ENCODE measurements at places on chromosomes 2 and 18.

DNA sequence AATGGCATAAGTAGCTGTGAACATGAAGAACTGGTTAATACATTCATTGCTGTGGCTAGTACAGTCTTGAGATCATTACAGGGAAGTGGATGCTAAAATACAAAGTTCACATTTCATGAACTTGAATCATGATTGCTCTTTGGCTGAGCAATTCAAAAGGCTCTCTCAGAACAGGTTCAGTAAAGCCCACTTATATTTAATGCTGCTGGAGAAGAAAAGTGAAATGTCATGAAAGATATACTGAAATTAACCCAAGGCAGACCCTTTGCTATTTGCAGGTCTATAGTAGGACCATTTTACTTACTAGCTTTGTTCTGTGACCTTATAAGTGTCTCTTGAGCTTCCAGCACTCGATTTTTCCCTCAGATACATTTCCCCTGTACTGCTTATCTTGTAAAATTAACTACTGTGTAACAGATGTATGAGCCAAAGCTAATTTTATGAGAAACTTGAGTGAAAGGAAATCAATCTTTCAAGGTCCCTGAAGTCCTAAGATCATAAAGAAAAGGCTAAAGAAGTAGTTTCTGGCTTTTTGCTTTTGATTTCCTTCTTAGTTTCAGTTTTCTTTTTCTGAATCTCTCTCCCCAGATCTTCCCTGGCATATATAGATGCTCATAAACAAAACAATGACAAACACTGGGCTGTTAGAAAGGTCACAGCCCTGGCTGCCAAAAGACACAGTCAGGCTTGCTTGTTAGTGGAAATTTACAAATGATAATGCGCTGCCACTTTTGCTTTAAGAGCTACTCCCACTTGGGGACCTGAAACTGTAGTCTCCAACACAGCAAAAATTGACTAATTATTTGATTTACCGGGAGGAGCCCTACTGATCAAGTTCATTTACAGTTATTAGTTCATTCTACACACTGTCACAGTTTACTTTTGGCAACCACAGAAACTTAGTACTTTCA is 132.7 kb upstream of the XPO1 start:
- peak; percentile 43 for DNase-seq

- DNase-seq: no peak
Measured at GRCh38 chr18:44691148-44691925, 10.6 kb downstream of the SETBP1 start.

GRCh38 chr2:143138292-143138691 is 9.1 kb downstream of the ARHGAP15 start:
- DNase-seq: no peak

- no peak for DNase-seq
Measured at GRCh38 chr2:181352158-181352557, 105.0 kb upstream of the ITGA4 start.

DNA sequence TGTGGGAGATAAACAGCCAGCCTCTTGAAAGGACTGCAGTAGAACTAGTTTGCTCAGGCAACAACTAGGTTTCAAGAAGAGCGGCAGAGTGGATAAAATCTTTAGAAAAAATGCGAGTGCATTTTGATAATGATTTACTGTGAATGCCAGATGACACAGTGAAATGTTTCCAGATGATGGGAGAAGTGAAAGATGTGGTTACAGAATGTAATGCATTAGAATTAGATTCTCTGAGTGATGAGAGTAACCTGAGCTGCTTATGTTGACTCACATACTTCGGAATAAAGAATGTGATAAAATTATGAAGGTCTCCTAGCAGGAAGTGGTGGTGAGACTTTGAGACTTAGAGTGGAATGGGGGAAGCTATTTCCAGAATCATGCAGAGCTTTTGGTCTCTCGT is 184.3 kb downstream of the GULP1 start:
- DNase-seq: no peak

DNA sequence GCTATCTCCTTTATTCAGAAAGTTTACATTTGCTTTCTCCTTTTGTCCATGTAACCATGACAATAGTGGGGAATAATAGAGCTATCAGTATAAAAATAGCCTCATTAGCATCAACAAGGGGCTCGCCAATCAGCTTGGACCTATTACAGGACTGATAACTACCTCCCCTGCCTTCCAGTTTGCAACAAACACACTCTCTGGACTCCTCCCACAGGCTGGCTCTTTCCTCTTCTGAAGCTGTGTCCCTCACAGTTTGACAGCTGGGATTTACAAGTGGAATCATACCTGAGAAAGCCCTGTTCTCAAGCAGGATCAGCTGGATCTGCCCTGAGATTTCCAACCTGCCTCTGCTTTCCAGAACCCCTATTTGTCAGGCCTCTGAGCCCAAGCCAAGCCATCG is 162.5 kb downstream of the GRB14 start:
- DNase-seq: no peak

DNA sequence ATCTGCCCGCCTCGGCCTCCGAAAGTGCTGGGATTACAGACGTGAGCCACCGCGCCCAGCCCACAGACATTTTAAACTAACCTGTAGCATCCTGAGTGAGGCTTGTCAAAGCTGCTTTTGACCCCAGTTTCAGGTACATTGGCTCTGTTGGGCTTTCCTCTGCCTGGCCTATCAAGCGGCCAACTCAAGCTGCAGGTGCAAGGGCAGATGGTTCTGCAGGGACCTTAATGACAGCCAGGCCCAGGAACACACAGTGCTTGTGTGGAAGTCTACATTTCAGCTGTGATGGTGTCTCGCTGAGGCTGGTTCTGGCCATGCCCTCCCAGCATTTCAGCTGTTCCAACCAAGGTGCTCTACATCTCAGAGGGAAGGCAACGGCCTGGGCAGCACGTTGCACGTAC is 18.4 kb downstream of the INPP4A start:
- no peak for DNase-seq

- no peak for DNase-seq
Measured at GRCh38 chr18:75364512-75365253, 62.8 kb downstream of the SMIM21 start.

GRCh38 chr2:149744865-149745264 is 157.3 kb upstream of the MMADHC start:
- DNase-seq: no peak

- no peak for DNase-seq
Measured at GRCh38 chr2:80328159-80328571, 23.6 kb upstream of the LRRTM1 start.

GRCh38 chr2:37652199-37652640 is 19.2 kb downstream of the CDC42EP3 start:
- no peak for DNase-seq

DNA sequence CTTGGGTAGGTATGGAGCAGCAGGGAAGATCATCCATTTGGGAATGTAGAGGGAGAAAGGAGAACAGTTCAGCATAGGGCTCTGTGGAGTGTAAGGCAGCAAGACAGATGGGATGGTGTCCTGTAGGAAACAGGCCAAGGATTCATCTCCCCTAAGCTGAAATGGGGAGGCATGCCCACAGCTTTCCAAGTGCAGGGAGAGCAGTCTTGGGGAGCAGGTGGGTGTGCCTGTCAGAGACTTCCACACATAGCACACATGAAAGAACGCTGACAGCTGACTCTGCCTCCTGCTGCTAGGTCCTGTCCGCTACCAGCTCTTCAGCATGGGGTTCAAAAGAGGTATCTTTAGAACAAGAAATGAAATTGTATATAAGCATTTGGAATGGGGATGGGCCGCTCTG is 9.0 kb downstream of the SETBP1 start:
- DNase-seq: no peak

- no peak for DNase-seq
Measured at GRCh38 chr2:226396541-226396940, 403.1 kb downstream of the IRS1 start.

DNA sequence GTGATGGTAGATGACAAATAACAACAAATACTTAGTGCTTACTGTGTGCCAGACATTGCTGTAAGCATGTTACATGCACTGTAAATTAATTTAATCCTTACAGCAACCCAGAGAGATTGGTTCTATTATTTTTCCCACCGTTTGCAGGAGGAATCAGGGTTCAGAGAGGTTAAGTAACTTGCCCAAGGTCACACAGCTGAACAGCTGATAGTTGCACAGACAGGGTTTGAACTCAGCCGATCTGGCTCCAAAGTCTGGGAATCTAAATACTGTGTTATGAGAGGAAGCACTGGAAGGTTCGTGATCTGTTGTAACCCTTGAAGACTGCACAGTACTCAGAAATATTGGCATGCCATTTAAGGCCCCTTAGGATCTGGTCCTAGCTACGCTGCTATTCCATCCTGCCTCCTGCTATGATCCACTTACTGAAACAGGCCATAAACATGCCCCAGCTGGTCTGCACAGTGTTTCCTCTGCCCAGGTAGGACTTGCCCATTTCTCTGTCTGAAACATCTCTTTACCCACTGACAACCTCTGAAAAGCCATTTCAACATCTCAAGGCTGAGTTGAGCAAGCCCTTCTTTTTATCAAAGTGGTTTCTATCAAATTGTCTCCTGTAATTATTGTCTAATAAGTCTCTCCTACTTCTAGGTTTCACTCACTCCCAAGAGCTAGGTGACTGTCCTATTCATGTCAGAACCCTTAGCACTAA is 40.4 kb upstream of the MRPL33 start:
- DNase-seq: no peak

DNA sequence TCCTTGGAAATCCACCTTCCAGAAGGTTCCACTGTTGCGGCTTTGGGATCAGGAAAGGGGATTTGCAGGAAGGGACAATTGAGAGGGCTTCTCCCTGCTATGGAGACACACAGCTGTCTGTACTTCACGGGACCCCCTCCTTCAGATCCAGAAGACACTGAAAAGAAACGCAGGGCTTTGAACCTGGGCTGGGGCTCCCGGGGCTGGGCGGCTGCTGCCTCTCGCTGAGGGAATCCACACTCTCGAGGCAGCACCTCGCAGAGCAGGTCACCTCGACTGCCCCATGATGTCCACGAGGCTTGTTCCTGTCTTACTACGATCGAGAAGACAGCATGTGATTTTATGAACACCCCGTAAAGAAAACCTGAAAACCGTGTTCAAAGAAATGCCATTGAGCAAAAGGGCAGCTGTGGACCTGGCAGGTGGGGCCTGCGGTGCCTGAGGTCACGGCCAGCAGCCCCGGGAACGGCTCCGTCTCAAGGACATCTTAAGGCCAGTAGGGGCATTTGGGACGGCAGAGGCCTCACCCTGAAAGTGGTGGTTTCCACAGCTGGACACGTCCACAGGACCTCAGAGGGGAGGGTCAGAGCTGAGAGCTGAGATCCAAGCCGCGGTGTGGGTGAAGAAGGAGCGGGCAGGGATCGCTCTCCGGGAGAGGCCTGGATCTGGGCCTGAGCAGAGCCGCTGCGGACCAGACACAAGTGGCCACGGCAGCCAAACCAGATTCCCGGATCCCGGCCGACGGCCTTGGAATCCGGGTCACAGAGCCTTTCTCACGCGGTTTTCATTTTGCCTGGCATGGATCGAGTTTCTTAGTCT is 165.7 kb downstream of the RTP5 start:
- no peak for DNase-seq

DNA sequence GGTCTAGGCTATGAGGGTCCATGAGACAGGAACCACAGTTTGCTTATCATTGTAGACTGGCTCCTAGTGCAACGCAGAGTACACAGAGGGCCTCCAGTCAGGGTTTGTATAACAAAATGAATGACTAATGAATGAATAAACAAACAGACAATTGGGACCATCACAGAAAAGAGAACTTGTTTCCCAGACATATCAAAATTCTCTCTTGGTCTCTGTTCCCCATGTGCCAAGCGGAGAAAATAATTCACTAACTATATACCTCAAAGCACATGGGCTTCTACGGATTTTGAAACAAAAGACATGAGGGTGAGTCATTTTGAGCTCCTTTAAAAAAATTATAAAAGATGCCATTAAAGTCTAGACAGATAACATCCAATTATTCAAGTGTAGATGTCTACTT is 28.0 kb downstream of the INO80C start:
- DNase-seq: no peak

DNA sequence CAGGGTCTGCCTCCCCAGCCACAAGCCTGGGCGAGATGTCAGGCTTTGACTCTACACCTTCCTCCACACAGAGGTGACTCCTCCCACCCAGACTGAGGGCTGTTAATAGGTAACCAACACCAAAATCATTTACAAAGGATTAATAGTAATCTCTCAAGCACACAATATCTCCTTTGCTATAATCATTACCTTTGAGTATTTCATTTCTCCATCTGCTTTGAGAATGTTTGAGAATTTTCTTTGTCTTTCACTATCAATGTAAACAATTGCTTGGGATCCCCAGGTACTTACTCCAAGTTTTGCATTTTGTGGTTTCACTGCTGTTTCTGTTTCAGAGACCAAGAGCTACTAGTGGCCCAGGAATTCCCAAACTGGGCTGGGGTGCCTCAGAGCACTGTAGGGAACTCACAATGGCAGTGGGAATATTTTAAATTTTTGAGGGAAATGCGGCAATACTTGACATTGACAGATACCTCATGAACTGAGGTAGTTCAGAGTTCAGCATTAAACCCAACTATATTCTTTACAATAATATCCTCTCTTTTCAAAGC is 166.4 kb upstream of the MGAT5 start:
- DNase-seq: peak; percentile 43

GRCh38 chr2:189268763-189269162 is 89.2 kb upstream of the COL5A2 start:
- no peak for DNase-seq

DNA sequence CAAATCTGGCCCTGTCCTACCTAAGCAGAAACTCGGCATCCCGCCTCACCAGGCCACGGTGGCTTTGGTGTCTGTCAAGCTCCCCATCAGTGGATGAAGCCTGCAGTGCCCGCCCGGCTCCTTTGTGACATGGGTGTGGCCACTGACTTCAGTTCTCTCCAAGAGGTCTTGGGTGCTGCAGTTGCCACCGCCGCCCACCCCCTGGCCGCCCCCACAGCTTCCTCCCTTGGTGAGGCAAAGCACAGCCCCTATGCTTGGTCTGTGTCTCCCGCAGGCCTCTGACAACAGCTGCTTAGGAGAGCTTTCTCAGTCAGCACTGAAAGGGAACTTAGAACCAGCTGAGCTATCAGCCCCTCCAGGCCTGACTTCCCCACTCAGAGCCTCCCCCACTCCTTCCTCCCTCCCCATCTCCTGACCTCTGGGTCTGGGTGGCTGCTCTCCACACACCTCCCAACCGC is 22.9 kb upstream of the GPR55 start:
- DNase-seq: peak; percentile 65

- no peak for DNase-seq
Measured at GRCh38 chr2:100707016-100707947, 112.7 kb upstream of the NPAS2 start.

- DNase-seq: no peak
Measured at GRCh38 chr2:124316881-124317605, 292.0 kb downstream of the CNTNAP5 start.

- DNase-seq: no peak
Measured at GRCh38 chr2:101162561-101163330, 11.6 kb upstream of the TBC1D8 start.

- DNase-seq: no peak
Measured at GRCh38 chr2:25651066-25651465, 22.3 kb downstream of the DTNB start.

DNA sequence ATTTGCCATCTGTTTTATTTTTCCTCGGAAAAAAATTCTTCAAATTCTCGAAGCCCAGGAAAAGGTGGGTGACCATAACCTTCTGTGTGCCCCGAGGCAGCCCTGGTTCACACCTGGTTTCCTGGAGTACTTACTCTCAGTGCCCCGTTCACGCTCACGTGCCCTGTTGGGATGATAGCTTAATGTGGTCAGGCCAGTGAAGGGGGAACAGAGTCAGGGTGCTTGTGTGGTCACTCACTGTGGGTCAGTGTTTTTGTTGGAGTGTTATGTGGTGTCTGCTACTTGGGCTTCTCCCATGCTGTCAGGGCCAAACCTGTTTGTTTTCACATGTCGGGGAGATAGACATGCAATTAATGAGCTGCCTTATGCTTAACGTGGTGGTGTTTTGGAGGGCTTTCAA is 78.1 kb downstream of the MAP4K4 start:
- DNase-seq: no peak
